H54 (cell line): ENCODE measurements at places on chromosomes 13 and 19.

- no peak for DNase-seq
These were observed 4.5 kb upstream of the DUS3L start for GRCh38 chr19:5795382-5795919.

- no peak for DNase-seq
These were observed 261.7 kb downstream of the MTUS2 start for GRCh38 chr13:29081697-29082440.

DNA sequence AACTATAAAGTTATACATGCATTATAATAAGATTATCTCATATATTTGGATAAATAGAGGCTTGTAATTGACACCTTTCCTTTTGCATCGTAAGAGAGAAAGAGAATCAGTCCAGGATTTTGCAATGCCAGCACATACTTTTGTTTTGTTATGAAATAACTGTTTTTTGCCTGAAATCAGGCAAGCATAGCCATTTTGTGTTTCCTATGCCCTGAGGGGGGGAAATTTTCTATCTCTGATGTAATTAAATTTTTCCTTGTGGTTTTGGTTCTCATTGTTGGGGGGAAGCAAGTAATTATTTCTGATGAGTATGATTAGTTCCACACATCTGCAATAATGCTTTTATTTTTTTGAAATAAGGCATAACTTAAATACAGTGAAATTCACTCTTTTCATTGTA, 229.4 kb downstream of the NDFIP2 start:
- no peak for DNase-seq

DNA sequence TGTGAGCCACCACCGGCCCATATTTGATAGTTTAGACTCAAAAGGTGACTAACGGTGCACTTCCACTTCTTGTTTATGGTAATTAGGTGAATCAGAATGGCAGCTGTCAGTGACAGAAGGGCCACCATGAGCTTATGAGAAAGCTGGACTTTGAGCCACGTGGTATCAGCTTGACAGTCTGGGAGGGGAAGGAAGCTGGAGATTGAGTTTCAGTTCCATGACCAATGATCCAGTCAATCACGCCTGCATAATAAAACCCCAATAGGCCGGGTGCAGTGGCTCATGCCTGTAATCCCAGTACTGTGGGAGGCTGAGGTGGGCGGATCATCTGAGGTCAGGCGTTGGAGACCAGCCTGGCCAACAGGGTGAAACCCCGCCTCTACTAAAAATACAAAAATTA, 8.2 kb downstream of the EID2B start:
- DNase-seq, result no peak

DNA sequence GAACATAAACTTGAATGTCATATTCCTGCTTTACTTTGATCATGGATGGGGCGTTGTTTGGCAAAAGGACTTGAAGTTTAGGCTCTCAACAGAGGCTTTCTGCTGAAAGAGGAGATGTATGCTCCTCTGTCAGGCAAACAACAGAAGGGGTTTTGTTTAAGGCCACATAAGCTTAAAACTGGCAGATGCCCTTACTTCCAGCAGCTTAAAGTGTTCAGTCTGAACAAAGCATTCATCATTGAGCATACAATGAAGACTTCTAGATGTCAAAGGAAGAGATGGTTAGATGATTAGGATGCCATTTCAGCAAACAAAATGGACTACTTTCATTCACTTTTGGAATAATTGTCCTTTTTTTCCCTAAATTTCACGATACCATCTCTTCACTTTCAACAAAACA, 484.5 kb downstream of the SLITRK6 start:
- no peak for DNase-seq
